NCI-H1092 (cell line): ENCODE measurements at places on chromosomes 5 and 9.

- no peak for DNase-seq
Observed at GRCh38 chr9:29348999-29349398, 1775.7 kb upstream of the C9orf72 start.

- no peak for DNase-seq
Observed at GRCh38 chr5:88060194-88060593, 208.5 kb downstream of the TMEM161B start.

DNA sequence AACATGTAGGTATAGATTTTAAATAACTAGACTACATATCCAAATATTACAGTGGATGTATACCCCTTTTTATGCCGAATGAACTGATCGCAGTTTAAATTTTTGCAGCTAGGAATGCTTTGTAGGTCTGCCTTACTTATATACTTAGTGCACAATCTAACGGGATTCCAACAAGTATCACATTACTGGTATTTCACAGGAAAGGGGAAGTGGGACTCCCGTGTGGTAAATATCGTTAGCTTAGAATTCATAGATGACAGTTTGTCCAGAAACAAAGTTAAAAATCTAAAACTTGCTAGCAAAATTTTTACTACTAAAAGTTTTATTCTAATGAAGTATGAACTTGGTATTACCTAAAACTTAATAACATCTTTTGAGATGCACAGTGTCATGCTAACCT, 193.5 kb upstream of the TLX3 start:
- no peak for DNase-seq

DNA sequence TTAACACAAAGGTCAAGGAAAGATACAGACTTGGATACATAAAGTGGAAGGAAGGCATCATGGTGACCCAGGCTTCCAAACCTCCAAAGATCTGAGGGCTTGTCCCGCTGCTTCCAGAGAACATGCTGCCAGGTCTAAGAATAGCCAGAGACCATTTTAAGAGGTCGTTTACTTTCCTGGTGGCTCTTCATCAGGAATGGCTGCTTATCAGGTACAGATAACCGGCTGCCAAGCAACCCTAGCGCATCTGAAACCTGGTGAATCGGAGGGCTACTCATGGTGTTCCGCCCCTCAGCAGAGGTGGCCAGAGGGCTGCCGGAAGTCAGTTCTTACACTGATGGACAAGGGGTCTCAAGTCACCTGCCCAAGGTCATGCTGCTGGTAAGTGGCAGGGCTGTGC, 251.3 kb upstream of the DAP start:
- no peak for DNase-seq

DNA sequence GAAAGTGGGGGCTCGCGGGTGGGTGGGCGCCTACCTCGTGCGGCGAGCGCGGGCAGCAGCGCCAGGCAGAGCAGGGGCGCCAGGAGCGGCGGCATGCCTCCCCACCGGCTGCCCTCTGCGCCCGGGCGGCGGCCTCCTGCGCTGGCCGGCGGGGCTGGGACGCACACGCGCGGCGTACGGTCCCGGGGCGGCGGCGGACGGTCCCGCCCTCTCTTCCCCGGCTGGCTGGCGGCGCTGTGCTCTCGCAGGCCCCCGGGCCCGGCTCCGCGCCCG, 220 bp downstream of the NOTCH1 start:
- DNase-seq = no peak

DNA sequence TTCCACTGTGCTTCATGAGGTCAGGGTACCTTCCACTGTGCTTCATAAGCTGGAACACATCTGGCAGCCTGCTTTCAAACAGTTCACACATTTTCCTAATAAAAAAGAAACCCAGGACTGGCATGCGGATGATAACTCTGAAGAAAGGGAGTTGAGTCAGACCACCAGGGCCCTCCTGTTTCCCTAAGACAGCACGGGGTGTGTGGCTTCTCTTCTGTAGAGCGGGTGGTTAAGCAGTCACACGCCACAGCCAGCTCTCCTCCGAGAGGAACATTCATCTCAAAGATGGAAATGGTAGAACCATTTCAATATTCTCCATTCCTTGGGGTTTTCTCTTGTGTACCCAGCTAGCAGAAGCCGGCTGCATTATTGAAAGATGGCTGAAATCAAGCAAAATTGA, 128.1 kb upstream of the LMX1B start:
- no peak for DNase-seq

DNA sequence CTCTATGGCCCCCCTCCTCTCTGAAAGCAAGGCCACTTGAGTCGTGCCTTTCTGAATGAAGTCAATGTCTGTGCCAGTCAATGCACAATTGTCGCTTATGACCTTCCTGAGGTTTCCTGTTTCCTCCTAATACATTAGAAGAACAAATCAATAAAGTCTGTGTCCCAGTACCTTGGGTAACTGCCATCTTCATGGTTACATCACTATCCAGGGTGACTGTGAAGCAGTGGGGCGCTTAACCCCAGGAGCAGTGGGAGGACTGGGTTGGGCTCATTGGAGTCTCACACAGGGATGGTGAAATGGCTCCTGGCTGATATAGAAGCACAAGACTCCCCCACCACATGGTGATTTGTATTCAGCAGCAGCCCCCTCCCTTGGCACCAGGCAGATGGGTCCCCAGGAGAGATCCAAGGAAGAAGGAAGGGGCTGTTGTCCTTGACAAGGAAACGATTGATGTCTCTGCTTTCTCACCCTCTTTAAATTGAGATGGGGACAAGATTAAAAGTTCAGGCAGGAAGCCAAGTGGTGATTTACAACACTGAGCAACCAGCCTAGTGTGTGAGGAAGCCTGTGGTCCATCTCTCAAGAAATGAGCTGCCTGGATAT, 261.9 kb upstream of the ZNF462 start:
- no peak for DNase-seq

DNA sequence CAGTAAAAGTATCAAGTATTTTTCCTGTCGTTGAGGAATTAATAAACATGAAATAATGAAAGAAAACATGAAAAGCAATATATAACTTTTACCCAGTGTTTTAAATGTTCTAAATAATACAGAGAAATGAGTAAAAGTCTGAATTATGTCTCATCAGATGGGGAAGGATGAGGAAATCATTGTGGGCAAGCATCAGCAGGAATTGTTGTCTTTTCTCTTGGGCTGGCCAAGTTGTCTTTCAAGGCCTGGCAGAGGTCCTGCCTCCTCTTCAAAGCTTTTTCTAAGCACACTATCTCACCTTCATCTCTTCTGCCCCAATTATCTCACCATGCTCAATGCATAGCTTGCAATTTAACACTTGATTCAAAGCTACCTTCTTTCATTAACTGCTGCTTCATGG, 41.9 kb downstream of the MOCS2 start:
- DNase-seq = no peak

DNA sequence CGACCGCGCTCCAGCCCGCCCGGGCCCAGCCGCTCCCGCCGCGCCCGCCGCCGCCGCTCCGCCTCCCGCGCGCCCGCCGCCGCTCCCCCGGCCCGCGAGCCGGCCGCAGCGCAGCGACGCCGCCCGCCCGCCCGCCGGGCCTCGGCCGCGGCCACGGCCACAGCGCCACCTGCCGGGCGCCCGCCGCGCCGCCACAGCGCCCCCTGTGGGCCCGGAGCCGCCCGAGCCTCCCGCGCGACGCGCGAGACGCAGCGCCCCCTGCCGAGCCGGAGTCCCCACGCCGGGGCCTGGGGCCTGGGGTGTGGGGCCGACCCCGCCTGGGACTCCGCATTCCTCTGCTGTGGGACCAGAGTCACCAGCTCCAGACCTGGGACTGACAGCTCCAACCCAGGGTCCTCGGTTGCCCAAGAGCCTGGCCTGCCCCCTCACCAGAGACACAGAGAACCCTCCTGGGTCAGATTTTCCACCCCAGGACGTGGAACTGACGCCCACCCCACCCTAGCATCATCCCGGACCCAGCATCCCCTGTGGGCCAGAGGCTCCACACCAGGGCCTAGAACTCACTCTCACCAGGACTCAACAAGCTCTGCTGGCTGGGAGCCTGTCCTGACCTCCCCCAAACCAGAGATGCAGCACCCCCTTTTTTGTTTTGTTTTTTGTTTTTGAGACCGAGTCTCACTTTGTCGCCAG, at the start of gene RAPGEF1:
RAPGEF1 (minus strand) TSS at position 118 of the 690 bp plus-strand sequence. CDS start 246 bp downstream, outside the sequence.
- peak; percentile 24 for DNase-seq

DNA sequence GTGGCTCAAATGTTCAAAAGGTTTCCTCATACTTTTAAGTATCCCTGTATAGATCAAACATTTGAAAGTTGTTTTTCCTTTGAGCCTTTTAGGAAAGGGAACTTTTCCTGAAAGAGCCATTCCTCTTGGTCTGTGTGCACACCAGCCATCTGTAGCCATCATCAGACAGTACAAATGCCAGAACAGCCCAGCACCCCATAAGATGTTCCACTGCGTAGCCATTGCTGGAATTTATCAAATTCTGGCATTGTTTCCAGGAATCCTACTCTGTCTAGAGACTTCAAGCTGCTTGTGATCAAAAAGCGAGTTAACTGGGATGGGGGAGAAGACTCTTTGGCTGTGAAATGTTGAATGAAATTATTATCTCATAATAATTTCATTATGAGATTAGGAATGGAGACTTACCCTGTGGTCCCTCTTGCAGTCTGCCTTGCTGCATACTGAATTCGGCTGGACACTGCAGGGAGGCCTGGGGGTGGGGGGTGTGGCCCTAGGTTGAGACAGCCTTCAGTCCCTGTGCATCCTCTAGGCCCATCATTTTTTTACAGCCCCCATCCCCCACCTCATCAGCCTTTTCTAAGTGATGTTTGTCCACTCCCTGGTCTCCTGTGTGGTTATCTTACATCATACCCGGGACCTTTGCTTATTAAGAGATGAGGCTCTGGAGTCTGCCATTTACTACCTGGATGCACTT, 99.8 kb downstream of the RALGPS1 start:
- no peak for DNase-seq

DNA sequence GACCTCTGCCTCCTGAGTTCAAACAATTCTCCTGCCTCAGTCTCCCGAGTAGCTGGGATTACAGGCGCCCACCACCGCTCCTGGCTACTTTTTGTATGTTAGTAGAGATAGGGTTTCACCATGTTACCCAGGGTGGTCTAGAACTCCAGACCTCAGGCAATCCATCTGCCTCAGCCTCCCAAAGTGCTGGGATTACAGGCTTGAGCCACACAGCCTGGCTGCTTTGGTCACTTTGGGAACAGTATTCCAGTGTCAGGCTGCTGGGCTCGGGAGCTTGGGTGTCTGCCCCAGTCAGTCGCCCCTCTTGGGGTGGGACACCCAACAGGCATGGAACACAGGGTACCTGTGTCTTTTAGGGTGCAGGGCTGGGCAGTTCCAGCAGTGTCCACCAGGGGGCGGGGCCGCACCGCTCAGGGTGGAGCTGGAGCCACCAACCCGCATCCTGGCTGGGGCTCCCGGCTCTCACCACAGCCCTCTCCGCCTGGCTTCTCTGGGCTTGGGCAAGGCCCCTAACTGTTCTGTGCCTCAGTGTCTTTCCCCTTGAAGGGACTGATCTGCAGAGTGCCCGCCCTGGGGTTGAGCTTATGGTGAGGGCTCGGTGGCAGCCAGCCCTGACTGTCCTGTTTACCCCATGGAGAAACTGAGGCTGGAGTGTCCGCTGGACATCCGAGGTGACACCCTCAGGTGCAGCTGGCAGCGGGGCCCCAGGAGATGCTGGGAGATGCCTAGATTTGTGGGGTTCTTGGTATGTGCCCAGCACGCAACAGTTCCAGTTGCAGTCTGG, 6.4 kb upstream of the RNU6ATAC start:
- no peak for DNase-seq

- DNase-seq = peak; percentile 56
Observed at GRCh38 chr9:137302449-137303150, 529 bp upstream of the NRARP start.

DNA sequence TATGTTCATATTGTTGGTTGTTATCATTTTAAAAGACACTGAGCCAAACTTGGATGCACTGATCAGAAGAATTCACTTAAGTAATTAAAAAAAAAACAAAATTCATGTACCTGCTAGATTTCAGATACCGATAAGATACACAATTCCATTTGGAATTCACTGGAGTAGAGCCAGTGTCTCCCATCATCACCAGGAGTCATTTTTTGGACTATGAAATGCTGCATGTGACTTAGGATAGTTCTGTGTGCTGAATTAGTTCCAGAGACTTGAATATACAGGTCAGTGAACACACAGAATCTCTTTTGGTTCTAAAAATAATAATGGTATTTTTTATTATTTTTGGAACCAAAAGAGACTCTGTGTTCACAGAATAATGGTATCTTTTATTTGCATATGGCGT, 482.6 kb upstream of the PIK3R1 start:
- no peak for DNase-seq

DNA sequence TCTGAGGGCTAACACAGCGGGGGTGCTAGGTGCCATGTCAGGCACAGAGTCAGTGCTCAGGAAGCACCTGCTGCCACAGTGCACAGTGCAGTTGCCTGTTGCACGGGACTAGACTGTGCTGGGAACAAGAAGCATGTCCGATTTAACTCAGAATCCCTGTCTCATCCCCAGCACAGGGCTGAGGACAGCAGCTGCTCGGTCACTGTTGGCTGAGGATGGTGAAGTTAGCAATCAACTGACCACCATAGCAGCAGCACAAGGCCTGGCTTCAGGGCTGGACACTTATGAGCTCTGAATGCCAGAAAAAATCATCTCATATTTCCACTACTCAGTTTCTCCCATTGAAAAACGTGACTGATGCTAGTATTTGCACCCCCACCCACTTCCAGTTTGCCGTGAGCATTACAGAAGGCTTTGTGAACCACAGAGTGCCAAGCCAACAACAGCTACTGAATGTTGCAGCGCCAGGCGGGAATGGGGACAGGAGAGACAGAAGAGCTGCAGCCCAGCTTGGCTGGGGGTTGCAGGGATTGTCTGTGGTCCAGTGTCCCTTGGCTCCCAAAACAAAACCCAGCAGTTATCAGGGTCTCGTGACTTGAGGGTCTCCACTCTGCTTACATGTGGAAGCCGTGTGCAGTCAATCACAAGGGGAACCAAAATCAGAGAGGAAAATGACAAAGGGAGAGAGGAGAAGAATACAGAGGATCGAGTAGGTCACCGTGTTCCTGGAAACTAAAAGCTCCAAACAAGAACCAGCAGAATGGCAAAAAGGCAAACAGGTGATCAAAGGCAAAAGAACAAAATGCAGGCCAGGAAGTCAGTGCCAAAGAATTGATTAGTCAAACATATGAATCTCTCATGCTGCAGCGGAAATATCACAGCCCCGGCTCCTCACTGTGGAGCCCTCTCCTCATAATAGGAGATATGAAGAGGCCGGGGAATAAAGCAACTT, 155.6 kb downstream of the CRB2 start:
- no peak for DNase-seq

DNA sequence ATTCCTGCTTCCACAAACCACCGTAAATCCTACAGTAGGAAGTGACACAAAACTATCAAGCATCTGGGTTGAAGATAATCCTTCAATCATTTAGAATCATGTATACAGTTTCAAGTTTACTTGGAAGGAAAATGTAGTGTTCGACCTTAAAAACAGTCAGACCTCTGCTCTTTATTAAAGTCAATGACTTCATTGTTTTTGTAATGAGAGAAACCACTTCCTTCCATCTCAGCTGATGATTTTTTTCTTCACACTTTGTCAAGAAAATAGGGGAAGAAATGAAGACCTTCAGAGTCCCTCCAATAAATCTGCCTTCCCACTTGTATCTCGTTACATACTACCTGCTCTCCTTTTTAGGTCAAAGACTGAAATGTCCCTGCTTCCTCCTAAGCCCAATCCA, 30.1 kb downstream of the TUSC1 start:
- no peak for DNase-seq

- DNase-seq = no peak
Observed at GRCh38 chr9:78791779-78792178, 494.9 kb downstream of the PSAT1 start.
